Neural crest cell (in vitro differentiated cells): ENCODE measurements at places on chromosomes 11 and 22. TPM values are rescaled to one million over a fixed set of nuclear protein-coding genes. Genes with fewer than 3 reads are reported as not detected.

- no peak for DNase-seq
These were observed 342.1 kb downstream of the CTTN start for GRCh38 chr11:70740488-70740851.

DNA sequence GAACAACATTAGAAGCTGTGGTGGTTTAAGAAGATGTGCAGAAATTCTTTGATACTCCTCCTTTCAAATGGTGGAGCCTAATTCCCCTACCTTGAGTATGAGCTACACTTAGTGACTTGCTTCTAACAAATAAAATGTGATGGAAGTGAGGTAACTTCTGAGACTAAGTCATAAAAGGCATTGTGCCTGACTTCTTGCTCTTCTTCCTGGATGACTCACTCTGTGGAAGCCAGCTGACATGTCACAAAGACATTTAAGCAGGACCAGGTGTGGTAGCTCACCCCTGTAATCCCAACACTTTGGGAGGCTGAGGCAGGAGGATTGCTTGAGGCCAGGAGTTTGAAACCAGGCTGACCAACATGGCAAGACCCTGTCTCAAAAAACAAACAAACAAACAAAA is 3.9 kb upstream of the PLA2G3 start:
- no peak for DNase-seq

DNA sequence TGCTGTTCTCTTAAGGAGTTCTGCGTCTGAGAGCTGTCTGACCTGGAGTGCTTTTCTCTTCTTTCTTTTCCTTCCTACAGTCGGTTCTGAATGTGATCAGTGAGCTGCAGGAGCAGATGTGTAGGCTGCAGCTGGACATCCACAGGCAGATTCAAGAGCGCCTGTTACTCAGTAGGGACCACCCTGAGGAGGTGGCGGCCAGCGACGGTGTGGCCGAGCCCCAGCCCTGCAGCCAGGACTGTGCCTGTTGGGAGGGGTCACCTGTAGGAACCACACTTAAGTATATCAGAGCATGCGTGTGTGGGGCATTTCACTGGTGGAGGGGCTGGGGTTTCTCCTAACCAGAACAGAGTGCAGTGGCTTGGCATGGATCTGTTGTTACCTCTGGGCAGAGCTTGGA is 56.3 kb downstream of the CYB5R2 start:
- DNase-seq = no peak

DNA sequence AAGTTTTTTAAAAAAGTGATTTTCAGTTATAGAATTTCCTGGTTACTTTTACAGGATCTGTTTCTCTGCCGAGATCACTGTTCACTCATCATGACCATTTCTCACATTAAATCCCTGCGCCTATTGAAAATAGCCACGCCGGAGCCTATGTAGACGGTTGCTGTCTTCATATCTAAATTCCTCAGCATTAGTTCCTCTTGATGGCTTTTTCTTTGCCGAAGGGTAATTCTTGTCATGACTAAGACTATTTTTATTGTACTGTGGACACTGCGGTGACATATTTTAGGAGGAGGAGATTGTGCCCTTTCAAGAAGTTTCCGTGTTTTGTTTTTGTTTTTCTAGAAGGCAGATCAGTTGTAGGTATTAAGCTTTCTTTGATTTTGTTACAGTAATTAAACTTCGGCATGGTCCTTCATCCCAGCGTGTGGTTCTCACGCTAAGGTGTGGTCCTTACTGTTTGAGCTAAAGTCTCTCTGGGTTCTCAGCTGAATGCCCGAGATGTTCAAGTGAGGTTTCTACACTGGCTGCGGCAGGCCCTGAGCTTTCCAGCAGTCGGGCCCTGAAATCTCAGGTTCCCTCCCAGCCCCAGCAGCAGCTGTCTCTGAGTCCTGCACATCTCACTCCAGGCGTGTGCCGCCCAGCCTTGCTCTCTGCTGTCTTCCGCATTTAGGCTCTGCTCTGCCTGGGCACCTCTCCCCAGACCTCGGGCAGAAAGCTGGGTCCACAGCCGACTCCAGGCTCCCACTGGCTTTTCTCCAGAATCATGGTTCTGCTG is 1110.5 kb downstream of the TBC1D22A start:
- no peak for DNase-seq

DNA sequence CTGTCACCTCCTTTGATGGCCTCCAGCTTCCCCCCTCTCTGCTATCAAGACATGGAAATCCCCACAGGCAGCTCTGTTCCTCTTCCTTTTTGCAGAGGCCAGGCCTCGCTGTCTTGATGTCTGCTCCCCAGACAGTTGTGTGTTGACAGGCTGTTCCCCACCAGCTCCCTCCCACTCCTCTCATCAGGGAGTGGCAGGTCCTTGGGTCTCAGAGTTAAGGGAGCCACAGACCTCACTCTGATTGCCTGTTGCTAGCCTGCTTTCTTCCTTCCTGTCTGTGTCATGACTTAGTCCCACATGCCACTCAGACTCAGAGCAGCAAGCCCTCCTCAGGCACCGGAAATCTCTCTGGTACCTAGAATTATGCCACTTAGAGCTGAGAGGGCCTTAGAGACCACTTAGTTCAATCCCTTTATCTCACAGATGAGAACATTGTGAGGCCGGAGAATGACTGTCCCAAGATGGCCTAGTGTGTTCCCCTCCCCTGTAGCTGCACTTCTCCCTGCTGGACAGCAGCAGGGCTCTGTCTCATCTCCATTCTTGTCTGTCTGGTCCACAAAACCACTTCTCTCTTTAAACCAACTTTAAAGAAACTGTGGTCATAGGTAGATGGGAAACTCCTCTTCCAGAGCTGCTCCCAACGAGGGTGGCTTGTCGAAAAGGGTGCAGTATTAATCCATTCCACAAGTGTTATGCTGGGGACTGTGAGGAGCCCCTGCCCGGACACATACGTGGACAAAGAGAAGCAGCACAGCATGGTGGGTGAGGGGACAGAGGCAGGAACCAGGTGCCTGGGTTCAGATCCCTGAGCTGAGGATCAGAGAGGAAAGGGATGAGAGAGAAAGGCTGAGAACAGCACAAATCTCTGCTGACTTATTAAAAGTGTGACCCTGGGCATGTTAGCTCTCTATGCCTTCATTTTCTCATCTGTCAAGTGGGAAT is 4.2 kb downstream of the AMPD3 start:
- no peak for DNase-seq

Gene ANO5
- 3.4 and 3.5 TPM in 2 replicates for total RNA-seq

Gene NLRP10
- total RNA-seq = not detected in 2 replicates
